GM04504 (cell line): ENCODE measurements at places on chromosomes 6 and 20.

GRCh38 chr6:50820869-50821264 lies 2.2 kb downstream of the TFAP2B start:
- DNase-seq, result no peak

GRCh38 chr6:133895573-133896343 lies 6.8 kb downstream of the TCF21 start:
- no peak for DNase-seq

DNA sequence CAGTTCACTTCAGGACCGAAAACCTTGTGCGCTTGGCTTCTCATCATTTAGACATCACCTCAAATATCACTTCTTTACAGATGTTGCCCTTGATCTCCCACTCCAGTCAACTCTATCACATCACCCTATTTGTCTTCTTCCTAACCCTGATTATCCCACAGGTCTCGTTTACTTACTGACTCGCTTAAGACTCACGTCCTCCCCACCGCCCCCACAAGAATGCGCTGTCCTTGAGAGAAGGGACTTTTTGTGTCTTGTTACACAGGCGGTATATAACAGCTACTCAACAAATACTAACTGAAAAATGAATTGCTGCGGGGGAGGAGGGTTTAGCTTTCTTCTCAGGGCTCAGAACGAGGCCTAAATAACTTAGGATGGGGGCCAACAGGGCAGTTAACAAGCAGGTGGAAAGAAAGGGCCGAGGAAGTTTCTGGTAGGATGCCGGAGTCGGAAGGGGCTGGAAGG lies 527 bp downstream of the TOMM34 start:
- DNase-seq, result no peak

DNA sequence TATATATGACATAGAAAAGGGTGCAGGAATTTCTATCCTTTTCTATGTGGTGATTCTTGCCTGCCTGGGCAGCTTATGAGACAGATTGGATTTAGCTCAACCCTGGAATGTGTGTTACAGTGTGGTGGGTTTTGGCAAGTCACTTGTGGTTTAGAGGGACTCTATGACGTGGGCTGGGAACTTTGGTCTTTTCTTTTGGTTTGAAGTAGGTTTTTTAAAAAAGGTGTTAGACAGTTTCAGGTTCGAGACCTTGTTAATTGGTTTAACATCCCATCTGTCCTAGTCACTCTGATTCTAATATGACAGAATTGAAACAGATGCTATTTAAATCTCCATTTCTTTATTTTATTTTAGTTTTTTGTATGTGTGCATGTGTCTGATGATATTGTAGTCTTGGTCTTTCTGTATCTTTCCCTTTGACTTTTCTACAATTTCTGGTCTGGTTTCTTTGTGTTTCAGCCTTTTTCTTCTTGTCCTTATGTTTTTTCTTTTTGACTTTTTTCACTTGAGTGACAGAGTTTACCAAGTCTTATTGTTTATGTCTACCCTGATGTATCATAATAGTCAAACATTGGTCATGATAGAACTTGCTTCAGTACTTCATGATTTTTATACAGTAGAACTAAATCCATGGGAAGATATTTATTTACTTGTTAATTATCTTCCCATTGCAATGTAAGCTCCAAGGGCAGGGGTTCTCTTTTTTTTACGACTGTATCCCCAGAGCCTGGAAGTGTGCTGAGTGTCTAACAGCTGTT lies 174.3 kb downstream of the CDKAL1 start:
- no peak for DNase-seq

GRCh38 chr6:17665132-17665531 lies 41.6 kb downstream of the NUP153 start:
- no peak for DNase-seq
